ENCODE measurements at places on chromosomes 1 and 21.

GRCh38 chr21:25732091-25732760 lies 2.5 kb downstream of the ATP5PF start:
- DNase-seq: no peak

DNA sequence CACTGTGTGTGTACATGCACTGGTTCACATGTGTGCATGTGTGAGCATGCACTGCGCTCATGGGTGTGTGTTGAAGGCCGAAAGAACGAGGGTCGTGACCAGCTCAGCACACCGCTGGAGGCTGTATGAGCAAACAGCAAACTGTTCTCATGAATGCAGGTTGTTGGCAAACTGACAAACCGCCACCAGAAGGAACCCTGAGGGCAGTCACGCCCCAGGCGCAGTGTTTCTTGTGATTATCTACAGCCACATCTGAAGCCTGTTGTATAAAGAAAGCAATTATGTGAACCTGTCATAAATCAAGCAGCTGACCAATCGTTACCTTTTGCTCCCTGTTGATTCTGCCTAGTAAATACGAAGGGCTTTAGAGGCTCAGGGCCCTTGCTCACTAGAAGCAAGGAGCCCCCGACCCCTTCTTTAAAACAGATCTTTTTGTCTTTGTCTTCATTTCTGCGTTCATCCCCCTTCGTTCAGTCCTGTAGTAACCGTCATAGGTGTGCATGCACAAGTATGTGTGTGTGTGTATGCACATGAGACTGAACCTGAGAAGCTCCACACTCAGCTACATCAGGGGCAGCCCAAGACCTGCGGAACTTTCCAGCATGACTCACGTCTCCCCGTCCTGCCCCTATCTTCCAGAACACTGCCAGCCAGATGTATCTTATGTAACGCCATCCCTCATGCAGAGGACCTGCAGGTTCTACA lies 16.8 kb upstream of the RIPK4 start:
- DNase-seq: no peak

DNA sequence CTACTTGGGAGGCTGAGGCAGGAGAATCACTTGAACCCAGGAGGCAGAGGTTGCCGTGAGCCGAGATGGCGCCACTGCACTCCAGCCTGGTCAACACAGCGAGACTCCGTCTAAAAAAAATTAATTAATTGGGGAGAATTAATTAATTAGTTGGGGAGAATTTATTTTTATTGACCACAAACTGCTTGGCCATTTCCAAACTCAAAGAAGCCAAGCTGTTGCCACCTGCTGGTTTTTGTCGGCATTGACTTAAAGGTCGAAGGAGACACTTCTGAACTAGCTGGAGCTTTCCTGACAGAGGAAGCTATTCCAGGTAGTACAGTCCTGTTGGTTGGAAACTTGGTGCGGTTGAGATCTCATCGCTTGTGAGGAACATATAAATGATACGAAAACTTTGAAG lies 13.1 kb downstream of the MAP1LC3C start:
- DNase-seq: no peak

GRCh38 chr1:1020000-1020404 lies at the start of gene AGRN:
Gene AGRN, plus strand, starts transcription at chr1:1020120. Its CDS starts 53 bp downstream, at chr1:1020173.
- DNase-seq: no peak

- DNase-seq: no peak
Measured at GRCh38 chr1:151819976-151820623, 11.5 kb downstream of the RORC start.

- DNase-seq: no peak
Measured at GRCh38 chr1:176885751-176886150, 278.8 kb downstream of the ASTN1 start.

DNA sequence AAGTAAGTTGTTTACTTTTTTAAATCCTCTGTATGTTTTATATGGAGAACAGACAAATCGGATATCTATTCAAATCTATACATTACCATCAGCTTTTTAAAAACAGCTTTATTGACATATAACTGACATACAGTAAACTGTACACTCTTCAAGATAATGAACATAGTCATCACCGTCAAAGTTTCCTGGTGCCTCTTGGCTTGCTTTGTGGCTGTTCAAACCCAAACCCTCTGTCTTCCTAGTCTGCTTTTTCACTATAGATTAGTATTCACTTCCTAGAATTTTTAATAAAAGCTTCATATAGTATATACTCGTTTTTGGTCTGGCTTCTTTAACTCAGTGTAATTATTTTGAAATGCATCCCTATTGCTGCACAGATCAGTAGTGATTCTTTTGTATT lies 56.4 kb upstream of the TPTE start:
- no peak for DNase-seq

DNA sequence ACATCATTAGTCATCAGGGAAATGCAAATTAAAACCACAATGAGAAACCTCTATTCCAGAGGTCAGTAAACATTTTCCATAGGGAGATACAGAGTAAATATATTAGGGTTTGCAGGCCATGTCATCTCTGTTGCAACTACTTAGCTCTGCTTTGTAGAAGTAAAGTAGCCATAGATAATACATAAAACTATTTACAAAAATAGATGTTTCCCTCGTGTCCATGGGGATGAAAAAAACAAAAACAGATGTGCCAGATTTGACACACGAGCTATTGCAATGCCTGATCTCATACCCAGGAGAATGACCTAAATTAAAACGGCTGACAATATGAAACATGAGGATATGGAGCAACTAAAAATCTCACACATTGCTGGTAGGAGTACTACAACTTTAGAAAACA lies 17.3 kb downstream of the LTN1 start:
- DNase-seq: no peak

GRCh38 chr1:68319907-68320306 lies 87.6 kb upstream of the WLS start:
- no peak for DNase-seq

GRCh38 chr1:229336345-229336744 lies 6.5 kb downstream of the CCSAP start:
- no peak for DNase-seq

DNA sequence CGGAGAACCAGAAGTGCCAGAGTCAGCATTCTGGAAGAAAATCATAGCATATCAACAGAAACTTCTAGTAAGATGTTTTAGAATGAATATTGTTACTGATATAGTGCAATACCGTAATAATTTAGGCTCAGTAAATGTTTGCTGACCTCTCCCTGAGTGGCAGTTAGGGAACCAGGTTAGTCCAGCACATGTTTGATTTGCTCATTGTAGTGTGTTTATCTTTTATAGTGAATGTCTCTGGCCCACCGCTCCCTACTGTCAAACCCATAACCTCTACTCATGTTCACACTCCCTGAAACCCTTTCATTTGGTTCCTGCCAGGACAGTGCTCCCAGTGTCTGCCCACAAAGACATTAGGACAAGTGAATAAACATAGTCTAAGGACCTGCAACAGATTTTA lies 102.7 kb downstream of the ZP4 start:
- DNase-seq: no peak

DNA sequence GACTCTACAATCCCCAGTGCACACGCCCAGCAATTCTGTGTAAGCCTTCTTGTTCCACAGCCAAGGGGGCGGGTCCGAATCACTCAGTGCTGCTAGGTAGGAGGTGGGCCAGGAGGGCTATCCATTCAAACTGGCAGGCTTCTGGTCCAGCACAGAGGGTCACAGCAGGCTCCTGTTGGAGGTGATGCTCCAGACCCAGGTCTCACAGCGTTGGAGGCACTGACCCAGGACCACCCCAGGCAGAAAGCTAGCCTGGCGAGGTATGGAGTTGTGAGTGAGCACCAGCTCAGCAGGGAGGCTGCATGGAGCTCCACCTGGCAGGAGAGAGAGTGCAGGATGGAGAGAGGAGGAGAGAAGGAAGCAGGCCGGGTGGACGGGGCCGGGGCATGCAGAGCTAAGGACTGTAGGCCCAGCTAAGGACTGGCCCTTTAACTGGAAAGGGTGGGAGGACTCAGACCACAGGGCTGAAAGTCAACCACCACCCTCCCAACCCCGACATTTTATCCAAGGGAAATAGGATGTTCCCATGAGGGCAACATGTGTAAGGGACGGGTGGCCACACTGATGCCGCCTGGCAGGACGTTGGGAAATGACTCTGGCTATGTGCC lies 38.7 kb downstream of the GPR161 start:
- no peak for DNase-seq

- no peak for DNase-seq
Measured at GRCh38 chr21:18877917-18878316, 474.3 kb upstream of the TMPRSS15 start.

DNA sequence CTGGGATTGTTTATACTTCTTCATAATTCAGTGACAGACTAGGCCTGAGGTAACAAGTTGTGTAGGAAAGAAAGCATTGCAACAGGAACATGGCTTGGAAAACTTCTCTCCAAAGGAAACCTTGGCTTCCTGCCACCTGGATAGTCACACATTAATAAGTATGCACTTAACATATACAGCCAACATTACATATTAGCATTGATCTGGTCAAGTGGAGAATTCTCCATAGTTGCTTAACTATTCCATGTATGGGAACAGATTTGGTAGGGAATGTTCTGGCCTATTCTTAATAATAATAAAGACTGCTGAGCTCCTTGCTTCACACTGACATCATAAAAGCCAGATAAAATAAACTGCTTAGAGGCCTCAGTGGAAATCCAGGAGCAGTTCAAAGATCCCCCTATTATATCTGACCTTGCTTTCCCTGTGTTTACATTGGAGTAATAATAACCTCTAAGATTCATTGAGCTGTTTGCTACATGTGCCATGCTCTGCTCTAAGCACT lies 27.2 kb upstream of the NFIA start:
- no peak for DNase-seq

DNA sequence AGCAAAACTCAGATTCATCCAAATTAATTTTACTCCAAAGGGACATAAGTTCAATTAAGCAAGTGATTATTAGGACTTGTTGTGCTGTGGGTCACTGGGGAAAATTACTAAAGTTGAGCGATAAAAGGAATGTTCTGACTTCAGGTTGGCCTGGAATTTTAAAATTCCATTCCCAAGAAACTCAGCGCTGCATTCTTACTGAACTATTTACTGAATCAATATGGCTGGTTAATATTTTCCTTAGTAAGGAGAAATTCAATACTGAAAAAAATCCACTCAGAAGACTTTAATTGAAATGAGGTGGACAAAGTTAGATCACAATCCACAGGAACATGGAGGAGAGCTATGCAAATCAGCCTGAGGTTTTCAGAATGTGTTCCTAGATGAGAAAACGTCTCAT lies 578.9 kb upstream of the NR5A2 start:
- no peak for DNase-seq

DNA sequence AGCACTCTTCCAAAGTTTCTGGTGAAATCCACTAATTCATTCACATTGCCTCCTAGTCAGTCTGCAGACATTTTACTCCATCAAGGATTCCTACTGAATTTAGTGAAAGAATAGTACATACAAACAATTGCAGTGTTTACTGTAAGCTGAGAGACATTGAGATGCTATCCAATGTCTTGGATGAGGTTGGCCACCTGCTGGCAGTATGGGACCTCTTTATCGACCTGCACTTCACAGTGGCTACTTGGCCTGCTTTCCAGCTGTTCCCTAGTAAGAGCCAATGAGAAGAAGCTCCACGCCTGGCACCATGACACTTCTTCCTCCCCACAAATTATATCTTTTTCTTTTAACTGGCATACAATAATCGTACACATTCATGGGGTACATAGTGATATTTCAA lies 51.5 kb upstream of the LRIF1 start:
- no peak for DNase-seq

- no peak for DNase-seq
Measured at GRCh38 chr1:16991571-16991970, 11.2 kb upstream of the MFAP2 start.

DNA sequence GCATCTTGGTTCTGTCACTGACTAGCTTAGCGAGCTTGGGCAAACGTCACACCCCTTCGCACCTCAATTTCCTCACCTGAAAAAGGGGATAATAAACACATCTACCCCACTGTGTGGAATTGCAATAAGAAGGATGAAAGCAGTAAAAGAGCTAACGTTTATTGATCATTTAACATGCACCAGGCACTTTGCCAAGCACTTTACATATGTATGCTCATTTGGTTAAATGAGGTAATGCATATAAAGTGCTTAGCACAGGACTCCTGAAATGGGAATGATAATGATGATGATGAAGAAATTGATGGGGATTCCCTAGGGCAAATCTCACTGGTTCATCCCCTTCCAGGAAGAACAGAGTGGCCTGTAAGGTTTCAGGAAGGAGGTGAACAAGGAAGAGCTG lies 4.8 kb downstream of the NKAIN1 start:
- DNase-seq: no peak

DNA sequence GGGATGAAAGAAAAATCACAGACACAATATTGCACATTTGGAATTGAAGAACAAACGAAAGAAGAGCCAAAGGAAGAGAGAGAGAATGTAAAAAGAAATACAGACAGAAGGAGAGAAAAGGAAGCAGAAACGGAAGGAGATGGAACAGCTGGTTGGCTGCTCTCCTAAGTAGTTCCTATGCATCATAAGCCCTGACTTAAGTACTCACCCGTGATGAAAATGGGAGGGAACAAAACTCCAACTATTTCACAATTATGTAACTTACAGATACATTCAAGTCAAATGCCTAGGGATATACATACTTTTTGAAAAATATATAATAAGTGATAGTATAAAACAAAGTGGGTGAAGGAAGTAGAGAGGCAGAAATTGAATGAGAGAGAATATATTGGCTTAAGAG lies 88.5 kb downstream of the TTLL7 start:
- DNase-seq: no peak

GRCh38 chr1:70672442-70672888 lies 261.4 kb downstream of the CTH start:
- DNase-seq: no peak

DNA sequence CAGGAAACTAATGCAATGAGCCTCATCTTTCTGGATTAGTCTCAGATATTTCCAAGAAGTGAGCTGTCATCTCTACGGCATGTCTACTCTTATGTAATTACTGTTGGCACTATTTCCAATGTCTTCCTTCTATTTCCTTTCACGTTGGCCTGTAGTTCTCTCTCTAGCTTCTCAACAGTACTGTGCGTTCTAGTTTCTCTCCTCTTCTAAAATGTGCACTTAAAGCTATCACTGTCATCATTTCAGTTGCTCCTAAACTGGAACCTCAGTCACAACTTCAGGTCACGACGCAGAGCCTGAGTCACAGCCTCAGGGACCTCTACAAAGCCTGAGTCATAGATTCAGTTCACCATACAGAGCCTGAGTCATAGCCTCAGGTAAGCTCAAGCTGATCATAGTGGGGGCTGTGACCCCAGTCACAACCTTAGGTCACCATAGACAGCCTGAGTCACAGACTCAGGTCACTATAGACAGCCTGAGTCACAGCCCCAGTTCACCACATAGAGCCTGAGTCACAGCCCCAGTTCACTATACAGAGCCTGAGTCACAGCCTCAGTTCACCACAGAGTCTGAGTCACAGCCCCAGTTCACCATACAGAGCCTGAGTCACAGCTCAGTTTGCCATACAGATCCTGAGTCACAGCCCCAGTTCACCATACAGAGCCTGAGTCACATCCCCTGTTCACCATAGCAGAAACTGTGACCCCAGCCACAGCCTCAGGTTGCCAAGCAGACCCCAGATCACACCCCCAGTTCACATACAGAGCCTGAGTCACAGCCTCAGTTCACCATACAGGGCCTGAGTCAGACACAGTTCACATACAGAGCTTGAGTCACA lies 13.0 kb downstream of the WNT9A start:
- DNase-seq: no peak
